PC-3 (cell line): ENCODE measurements at places on chromosomes 4 and X. TPM values are rescaled to one million over a fixed set of nuclear protein-coding genes. Genes with fewer than 3 reads are reported as not detected.

Gene SMIM31
- not detected in 2 replicates for total RNA-seq

Gene ARMCX1
- total RNA-seq: not detected in 2 replicates

Gene GPRASP3
- total RNA-seq: 1.4 and 1.6 TPM in 2 replicates

- peak; percentile 45 for DNase-seq
These were observed 23.7 kb downstream of the ACSL1 start for GRCh38 chr4:184801781-184802696.

DNA sequence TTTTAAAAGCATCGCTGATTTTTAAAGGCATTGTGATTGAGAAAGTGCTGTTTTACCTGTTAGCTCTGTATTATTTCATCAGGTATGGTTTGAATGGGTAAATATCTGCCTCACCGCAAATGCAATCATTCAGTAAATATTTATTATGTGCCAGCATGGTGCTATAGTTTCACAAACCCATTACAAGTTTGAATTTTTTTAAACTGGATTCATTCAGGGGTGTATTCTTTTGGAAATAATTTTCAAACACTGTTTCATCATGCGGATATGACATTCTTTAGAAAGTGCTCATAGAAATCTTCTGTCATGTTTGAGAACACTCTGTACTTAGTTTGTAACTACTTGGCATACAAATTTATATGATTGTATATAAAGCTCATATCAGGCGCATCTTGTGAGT, 37.2 kb downstream of the LIMCH1 start:
- peak; percentile 82 for DNase-seq

GRCh38 chr4:5825321-5826041, 67.4 kb downstream of the CRMP1 start:
- no peak for DNase-seq

DNA sequence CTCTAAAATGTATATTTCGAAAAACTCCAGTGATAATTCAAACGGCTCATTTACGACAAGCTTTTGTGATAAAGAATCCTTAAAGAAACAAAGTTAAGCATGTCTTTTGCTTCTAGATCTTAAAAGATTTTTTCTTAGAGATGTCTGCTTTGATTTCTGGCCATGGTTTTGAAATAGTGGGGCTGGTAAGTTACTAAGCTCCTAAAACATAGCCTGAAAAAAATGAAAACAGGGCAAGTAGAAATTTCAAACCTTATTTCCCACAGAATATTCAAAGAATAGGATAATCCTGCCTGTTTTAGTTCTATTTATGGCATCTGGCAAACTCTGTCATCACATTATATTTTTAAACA, 318.3 kb downstream of the ARHGAP24 start:
- DNase-seq: no peak

GRCh38 chrX:108028854-108029253, 16.0 kb upstream of the VSIG1 start:
- peak; percentile 47 for DNase-seq

DNA sequence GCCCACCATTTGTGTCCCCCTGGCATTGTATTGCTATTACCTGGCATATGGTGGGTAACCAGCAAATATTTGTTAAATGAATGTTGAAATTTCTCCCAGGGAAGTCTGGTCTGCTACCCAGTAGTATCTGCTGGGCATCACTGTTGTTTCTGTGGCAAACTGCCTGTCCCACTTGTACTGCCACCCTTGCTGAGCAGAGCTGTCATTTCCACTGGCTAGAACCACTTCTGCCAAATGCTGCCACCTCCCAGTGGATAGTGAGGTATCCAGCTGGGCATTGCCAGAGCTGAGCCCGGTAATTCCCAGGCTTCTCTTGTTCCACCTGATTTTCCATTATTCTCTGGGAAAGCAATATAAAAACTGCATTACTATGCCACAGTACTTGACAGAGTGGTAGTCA, 186.7 kb upstream of the NOCT start:
- no peak for DNase-seq

GRCh38 chr4:105620640-105621323, 68.4 kb downstream of the ARHGEF38 start:
- peak; percentile 84 for DNase-seq

- DNase-seq: peak; percentile 66
These were observed 193.3 kb upstream of the FAM9B start for GRCh38 chrX:9227276-9227675.

- peak; percentile 61 for DNase-seq
These were observed 270.0 kb downstream of the ARHGAP24 start for GRCh38 chr4:85744950-85745349.

GRCh38 chr4:74330295-74330750, 22.1 kb downstream of the EPGN start:
- DNase-seq: no peak

GRCh38 chr4:7894677-7895181, 44.9 kb downstream of the AFAP1 start:
- no peak for DNase-seq

DNA sequence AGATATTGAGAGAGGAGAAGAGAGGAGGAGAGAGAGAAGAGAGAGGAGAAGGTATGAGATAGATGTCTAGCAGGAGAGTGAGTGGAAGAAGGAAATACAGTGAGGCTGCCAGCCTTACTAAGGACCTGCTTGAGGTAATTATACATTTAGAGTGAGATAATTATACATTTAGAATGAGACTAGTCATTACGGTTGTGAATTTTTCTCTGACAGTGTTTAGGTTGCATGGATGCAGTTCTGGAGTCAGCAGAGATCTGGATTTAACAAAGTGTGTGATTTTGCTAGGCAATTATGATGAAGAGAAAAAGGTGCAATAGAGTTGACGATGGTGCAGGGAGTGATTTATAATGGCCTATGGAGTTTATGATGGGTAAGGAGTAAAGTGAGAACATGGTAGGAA, 187.1 kb upstream of the ARX start:
- no peak for DNase-seq

- peak; percentile 45 for DNase-seq
These were observed 59.3 kb downstream of the AREG start for GRCh38 chr4:74504212-74504611.

DNA sequence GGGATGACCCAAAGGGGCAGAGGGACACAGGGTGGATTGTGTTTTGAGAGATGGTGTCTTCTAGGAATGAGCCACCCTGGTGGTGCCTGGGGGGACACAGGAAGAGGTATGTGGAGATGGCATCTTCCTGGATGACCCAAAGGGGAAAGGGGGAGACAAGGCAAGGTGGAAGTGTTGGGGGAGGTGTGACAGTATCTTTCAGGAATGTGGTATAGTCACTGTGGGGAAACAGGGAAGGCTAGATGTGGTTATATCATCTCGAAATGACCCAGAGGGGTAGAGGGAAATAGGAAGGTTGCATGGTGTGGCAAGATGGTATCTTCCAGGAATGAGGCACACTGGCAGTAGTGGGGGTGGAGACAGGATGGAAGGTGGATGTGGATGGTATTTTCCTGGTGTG, 62.9 kb downstream of the MAOA start:
- DNase-seq: peak; percentile 57

DNA sequence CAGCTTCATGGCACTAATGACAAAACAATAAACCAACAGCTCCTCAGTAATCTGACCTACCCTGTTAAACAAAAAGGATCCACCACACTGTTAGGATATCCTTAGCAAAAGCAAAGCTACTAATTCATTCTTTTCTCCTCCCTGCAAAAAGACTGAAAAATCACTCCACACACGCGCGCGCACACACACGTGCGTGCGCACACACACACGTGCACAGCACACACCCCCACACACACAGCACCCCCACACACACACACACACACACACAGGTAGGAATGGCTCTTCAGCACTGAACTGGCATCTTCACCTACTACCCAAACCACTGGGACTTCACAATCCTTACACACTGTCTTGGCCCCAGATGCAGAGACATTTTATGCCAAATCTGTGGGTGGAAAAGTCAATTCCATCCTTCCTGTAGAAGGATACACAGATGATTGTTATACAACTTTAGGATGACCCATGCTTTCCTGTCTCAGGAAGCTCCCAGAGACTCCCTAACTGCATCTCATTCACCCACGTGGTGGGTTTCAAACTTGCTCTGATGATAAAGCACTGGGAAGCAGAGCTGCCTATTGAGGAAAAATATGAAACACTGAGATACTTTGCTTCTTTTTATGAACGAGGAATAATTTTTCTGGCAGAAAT, 102.5 kb downstream of the TSPAN5 start:
- DNase-seq: peak; percentile 46
